ENCODE measurements at places on chromosomes 4 and X.

DNA sequence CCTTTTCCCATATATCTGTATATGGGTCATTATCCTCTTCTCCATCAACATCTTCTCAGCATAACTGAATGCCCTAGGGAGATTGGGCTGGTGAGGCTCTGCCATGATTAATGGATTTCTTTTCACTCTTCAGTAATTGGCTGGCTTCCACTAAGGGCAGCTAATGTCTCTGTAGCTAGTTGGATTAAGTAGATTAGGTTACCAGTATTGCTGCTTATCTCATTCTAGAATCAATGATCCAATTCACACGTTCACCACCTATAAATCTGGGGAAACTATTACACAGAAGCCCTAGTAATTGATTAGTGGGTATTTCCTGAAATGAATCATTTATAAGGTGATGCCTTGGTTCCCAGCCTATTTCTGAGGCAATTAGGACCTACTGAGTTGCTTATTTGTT, 94.8 kb downstream of the KDR start:
- DNase-seq: no peak

- peak; percentile 80 for DNase-seq
Observed at GRCh38 chr4:88613417-88613875, 21.2 kb downstream of the HERC3 start.

- no peak for DNase-seq
Observed at GRCh38 chr4:8894424-8894816, 22.8 kb upstream of the HMX1 start.

DNA sequence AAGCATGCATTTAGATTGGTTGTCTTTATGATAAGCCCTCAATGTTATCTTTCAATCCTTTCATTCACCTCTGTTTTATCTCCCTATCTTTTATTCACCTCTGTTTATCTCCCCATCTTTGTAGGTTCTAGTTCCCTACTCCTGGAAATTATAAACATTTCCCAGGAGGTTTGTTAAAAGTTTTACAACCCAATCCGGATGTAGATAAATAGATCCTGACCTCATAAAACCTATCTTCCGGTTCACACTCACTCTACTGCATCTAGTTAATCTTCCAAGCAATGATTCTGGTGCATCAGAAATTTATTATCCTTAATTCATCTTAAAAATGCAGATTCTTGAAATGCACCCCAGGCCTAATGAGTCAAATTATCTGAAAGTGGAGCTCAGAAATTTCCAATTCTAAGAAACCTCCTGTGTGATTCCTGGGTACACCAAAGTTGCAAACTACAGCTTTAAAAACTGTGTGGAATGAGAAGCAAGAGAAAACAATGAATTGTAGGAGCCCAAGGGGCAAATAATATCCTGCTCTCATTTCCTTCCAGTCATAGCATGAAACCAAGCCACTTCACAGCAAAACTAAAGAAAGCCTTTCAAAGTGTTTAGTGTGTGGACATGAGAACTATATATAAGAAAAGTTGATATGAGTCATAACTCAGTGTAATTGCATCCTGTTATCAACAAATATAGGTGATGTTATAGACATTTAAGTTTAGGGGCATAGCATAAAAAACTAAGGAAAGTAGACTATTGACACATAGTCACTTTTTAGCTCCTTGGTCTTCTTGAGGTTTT, 51.1 kb upstream of the UGT8 start:
- DNase-seq: no peak

GRCh38 chr4:156725257-156725656, 246.3 kb downstream of the PDGFC start:
- no peak for DNase-seq

- no peak for DNase-seq
Observed at GRCh38 chrX:69072486-69073006, 92.7 kb downstream of the PJA1 start.

GRCh38 chr4:98181809-98182208, 38.5 kb upstream of the STPG2 start:
- DNase-seq: no peak

Measured in T-helper 1 cell (primary cell).